ENCODE measurements at places on chromosomes 5 and 9. TPM values are rescaled to one million over a fixed set of nuclear protein-coding genes. Genes with fewer than 3 reads are reported as not detected.

Gene NUP214
- total RNA-seq, result 10.6 TPM

Gene OTP
- not detected for total RNA-seq

Gene TRPM3
- total RNA-seq, result not detected

Gene VDAC1
- 526 TPM for total RNA-seq

Gene OR1Q1
- total RNA-seq, result not detected

Gene SPATA31C1
- total RNA-seq, result not detected

Gene CYLC2
- total RNA-seq, result not detected

Data from tracheal epithelial cell (primary cell).